ENCODE measurements at places on chromosomes 3 and 15.

DNA sequence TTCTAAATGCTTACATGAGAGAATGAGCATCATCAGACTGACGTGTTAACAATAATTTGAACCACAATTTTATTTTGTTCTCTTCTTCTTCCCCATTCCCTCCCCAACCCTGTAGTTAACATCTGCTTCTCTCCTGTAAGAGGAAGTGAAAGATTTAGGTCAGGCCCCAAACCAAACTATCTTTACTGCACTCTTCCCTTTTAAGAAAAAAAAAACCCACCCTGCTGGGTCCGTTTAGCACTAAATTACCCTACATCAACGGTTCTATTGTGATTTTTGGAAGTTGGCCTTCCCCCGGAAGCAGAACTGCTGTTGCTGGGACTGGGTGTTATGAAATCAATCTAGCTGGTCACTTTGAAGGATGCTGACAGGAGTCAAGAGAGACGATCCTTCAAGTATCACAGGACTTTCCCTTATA lies 49.4 kb downstream of the NFKBIZ start:
- DNase-seq: no peak

GRCh38 chr3:24287755-24288450 lies 206.7 kb downstream of the THRB start:
- DNase-seq: no peak

DNA sequence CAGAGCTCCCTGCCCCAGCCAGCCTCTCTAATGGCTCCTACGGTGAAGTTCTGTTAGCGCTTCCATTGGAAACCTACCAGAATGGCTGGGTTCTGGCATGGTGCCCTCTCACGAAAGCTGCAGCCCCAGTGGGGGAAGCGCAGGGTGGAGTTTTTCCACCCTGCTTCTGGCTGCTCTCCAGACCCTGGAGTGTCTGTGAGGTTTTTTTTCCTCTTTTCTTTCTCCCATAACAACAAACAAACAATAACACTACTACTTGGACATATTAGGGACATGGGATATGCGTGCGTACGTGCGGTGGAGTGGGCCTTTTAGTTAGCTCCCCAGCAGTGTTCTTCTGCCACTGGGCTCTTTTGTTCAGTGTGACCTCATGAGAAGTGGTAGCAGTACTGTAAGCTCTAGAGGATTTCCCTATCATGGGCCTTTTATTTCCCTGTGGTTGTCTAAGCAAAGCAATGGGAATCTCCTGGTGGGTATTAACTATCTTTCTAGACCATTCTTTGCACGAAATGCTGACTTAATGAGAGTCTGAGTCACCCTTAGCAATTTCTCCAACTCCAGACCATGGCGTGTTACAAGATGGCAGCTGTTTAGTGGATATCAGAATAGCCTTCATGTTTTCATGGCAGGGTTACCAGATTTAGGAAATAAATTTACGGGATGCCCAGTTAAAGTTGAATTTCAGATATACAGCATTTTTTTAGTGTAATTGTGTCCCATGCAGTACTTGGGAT lies 161.9 kb downstream of the FNDC3B start:
- no peak for DNase-seq

- DNase-seq: no peak
Measured at GRCh38 chr3:150494411-150494977, 51.8 kb downstream of the SERP1 start.

GRCh38 chr3:147389717-147390116 lies 16.6 kb downstream of the ZIC4 start:
- no peak for DNase-seq

GRCh38 chr3:122085673-122086072 lies 30.5 kb downstream of the CD86 start:
- no peak for DNase-seq

GRCh38 chr3:194098081-194098842 lies 37.7 kb upstream of the HES1 start:
- no peak for DNase-seq

Measured in NCI-H526 (cell line).